ENCODE measurements at places on chromosomes 16 and 17.

DNA sequence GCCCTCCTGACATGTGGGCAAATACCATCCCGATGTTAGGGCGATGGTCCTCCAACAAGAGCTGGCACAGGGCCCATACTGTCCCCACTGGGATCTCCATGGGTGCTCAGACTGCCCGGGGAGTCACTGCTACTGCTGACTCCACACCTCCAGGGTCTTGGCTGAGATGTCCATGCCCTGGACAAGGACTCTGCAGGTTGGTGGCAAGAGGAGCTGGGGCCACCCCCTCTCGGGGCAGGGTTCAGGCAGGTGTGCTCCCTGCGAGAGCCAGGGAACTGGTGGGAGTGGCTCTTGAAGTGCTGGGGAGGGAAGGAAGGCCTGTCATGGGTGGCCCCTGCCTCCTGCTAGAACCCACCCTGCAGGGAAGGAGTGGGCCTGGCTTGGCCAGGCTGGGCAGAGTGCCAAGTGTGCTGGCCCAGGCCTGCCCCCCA, 6.4 kb downstream of the CASKIN2 start:
- no peak for DNase-seq

GRCh38 chr16:85029408-85029784, 1.8 kb downstream of the KIAA0513 start:
- DNase-seq, result no peak

GRCh38 chr16:27556471-27556870, 6.5 kb downstream of the KATNIP start:
- DNase-seq, result no peak

GRCh38 chr16:53209877-53210276, 155.1 kb downstream of the CHD9 start:
- DNase-seq, result no peak

GRCh38 chr17:82033359-82034085, 2.0 kb downstream of the RAC3 start:
- DNase-seq, result no peak

DNA sequence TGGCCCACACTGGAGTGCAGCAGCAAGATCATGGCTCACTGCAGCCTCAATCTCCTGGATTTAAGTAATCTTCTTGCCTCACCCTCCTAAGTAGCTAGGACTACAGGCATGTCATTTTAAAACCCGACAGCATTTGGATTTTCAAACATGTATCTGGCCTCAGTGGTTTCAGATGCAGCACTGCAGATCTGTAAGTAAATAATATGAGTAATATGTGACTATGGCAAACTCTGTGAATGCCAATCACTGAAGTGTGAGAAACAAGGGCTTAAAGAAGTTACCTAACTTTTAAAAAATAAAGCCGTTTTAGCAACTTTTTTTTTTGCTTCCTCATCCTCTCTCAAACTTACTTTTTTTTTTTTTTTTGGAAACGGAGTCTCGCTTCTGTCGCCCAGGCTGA, 11.9 kb downstream of the CEP20 start:
- no peak for DNase-seq

DNA sequence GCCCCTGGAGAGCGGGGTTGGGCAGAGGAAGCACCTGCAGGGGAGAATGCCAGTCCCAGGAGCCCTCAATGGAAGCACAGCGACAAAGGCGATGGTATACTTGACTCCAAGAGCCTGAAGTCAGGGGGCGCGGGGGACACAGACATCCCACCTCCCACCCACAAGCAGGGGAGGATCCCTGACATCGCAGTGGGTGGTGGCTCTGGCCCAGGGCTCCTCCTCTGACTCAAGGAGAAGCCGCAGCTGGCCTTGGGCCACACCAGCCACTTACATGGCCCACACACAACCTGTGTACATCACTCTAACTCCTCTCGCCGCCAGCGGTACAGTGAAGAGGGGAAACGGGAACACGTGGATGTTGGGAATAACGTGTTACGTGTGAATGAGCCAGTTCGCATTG, 44.3 kb downstream of the FZD2 start:
- DNase-seq, result no peak

GRCh38 chr16:57577691-57578224, 35.3 kb downstream of the ADGRG5 start:
- DNase-seq, result no peak

- no peak for DNase-seq
These were observed 21.2 kb downstream of the SOCS3 start for GRCh38 chr17:78338486-78339259.

DNA sequence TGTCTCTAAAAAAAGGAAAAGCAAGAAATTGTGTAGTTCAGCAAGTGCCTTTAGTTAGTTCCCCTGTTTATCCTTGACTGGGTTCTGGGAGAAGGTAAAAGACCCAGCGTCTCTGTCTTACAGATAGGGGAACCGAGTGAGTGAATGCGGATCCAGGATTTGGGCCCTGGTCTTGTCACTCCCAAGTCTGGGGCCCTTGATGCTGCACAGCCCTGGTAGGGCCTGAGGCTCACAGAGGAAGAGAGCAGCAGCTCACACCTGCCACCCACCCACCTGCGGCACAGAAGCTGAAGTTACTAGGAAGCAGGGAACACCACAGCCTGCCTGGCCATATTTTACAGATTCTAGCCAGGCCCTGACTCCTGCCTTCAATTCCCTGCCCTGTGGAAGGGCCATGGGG, 22.2 kb downstream of the LASP1 start:
- no peak for DNase-seq

DNA sequence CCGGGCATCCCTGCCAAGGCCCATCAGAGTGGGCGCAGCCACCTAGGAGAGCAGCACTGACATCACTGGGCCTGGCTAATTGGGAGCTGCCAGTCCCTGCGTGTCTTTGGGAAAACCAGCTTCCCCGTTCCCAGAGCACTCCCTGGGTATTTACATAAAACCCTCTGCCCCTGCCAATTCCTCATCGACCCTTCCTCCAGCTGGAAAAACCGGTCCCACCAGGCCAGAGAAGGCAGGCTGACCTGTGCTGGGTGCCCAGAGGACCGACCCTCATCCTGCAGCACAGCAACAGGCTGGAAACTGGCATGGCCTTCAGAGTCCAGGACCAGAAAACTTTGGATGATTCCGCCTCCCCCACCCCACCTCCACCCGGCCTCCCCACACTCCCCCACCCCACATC, 8.2 kb upstream of the FOXN1 start:
- DNase-seq, result no peak
